Hindlimb muscle (tissue), 1 donor: ENCODE measurements at places on chromosomes 3 and 15.

- peak; percentile 80 for DNase-seq
Observed at GRCh38 chr15:75732809-75733451, 20.3 kb upstream of the CSPG4 start.

GRCh38 chr15:52180196-52180835 is 10.9 kb downstream of the GNB5 start:
- no peak for DNase-seq

DNA sequence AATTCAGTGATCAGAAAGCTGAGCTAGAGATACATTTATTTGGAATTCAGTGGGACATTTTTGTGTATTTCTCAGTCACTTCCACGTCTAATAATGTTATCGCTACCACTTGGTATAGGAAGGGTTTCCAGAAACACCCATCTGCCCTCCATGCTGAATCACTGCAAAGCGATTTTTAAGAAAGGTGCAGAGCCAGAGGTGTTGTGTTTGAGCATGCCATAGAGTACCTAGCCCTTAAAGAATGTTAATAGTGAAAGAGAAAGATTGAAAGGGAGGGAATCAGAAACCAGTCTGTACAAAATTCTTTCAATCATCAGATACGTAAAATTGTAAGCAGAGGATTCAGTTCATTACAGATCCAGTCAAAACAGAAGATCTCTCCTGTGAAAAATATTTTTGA is 80.1 kb upstream of the ARL6 start:
- no peak for DNase-seq

DNA sequence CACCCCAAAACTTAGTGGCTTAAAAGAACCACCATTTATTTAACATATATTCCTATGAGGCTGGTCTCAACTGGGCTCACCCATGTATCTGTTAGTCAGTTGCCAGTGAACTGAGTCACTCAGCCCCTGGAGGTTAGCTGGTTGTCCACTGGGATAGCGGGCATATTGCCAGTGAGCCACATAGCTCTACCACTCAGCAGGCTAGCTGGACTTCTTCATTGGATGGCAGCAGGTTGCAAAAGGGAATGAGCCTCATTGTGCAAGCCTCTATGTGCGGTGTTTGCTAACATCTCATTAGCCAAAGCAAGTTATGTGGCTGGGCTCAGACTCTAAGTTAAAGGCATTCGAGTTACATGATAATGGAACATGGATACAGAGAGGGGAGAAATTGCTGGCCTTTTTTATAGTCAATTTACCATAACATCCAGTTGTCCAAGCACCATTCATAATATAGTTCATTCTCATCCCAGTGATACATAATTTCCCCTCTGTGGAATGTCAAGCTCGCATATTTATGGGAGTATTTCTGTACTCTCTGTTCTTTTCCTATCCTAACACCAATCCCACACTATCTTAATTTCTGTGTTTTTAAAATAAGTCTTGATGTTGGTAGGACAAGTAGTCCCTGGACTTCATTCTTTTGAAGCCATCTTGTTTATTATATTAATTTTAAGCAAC is 8.7 kb downstream of the BTD start:
- DNase-seq = no peak

- no peak for DNase-seq
Observed at GRCh38 chr3:18428036-18428435, 2.9 kb upstream of the SATB1 start.

DNA sequence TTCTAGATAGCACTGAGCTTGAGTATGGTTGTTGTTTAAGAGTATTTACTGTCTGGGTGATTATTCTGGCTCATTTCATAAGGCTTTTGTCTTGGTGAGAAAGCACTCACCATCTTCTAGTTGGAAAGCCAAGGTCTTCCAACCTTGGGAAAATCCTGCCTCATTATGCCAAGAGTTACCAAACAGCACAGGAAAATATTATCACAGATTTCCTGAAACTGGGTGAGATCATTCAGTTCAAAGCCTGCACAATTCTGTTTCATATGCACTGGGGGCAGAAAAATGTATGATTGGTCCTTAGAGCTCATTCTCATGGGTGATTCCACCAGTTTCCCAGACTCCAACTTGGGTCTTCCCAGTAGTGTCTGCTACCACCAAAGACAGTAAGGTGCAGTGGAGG is 291.8 kb downstream of the RORA start:
- DNase-seq = no peak

DNA sequence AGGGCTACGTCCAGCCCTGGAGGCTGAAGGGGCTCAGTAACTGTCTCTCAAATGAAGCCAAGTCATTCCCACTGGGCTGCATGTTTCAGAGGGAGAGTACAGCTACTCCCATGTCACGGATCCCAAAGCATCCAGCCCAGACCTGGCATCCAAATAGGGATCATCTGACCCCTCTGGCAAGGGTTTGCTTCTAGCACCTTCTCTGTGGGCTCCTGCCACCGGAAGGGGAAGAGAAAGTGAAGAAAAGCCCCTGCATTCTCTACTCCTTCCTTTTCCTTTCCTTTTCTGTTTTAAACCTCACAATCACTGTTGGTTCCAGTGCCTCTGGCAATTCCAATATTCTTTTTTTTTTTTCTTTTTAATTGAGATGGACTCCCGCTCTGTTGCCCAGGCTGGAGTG is 64.5 kb upstream of the CTSH start:
- DNase-seq = no peak
